ENCODE measurements at places on chromosomes 16 and 17.
A peak's percentile ranks its signal among the peaks of the same experiment; 100 is the strongest.

- no peak for DNase-seq
These were observed 110.7 kb upstream of the NOL11 start for GRCh38 chr17:67606896-67607604.

DNA sequence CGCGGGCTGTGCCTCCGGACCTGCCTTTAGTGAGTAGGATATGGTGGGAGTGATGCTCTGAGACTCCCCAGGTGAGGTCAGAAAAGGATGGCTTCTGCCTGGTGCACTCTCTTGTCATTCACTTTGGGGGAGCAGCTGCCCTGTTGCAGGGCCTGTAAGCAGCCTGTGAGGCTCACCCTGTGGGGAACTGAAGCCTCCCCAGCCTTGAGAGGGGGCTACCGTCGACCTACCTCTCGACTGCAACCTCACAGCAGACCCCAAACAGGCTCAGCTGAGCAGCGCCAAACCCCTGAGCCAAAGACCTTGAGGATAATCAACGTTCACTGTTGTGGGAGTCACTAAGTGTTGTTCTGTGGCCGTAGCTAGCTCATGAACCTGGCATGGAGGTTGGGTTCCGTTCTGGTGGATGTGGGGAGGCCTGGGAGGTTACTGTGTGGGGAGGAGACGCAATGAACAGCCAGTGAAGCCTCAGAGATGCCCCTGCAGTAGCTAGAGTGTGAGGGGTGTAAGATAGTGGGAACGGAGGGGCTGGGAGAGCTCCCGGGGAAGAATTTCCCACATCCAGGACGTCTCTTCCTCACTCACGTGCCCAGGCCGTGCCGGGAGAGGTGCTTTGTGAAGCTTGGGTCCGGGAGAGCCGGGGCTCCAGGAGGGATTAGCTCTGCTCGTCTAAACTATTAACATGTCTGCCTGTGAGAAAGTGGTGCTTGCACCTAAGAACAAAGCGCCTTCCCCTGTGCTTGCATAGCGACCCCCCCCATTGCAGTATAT lies 38.8 kb downstream of the METRNL start:
- DNase-seq = no peak

DNA sequence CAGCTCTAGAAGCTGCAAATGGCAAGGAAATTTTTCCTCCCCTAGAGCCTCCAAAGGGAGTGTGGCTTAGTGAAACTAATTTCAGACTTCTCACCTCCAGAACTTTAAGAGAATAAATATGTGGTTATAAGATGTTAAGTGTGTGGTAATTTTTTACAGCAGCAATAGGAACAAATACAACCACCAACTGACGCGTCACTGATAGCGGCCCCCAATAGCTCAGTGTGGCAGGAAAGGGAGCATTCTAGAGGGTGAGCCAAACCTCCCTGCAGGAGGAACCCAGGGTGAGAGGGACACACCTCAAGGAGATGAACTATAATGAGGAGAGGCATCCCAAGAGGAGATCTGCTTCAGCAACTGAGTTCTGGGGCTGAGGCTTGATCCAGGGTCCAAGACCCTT lies 4.0 kb downstream of the CCL4 start:
- DNase-seq = no peak

- no peak for DNase-seq
These were observed 13.3 kb downstream of the CDR2 start for GRCh38 chr16:22360963-22361659.

- peak; percentile 90 for DNase-seq
These were observed 153.3 kb downstream of the CHD9 start for GRCh38 chr16:53207810-53208752.

- DNase-seq = no peak
These were observed 243.9 kb upstream of the TBX2 start for GRCh38 chr17:61155590-61156237.

- no peak for DNase-seq
These were observed 130.3 kb upstream of the FOXF1 start for GRCh38 chr16:86380030-86380429.

- DNase-seq = no peak
These were observed 426.1 kb upstream of the DYNLRB2 start for GRCh38 chr16:80114699-80115098.

DNA sequence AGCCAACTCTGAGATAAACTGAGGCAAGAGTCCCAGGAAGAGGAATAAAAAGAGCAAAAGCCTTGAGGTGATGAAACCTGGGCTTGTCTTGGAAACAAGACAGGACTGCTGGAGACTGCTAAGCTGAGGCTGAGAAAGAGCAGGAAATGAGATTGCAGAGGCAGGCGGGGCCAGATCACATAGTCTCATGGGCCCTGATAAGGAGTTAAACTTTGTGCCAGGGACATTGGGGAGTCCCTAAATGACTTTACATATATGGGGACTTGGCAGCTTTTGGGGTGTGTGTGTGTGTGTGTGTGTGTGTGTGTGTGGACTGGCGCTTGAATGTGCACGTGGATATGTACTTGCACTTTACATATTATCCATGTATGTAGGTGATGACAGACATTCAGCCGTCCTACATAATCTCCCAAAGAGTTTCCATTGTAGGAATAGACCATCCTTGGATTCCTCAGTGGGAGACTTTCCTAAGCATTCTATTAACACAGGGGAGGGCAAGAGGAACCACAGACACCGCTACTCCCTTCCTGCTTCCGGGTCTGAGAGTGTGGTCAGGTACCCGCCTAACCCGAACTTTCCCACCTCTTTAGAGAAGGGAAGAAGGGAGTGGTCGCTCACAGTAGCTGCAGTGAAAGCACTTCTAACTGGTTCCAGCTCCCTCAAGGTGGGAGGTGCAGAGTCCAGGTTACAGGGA lies 123.1 kb downstream of the LYRM1 start:
- no peak for DNase-seq

DNA sequence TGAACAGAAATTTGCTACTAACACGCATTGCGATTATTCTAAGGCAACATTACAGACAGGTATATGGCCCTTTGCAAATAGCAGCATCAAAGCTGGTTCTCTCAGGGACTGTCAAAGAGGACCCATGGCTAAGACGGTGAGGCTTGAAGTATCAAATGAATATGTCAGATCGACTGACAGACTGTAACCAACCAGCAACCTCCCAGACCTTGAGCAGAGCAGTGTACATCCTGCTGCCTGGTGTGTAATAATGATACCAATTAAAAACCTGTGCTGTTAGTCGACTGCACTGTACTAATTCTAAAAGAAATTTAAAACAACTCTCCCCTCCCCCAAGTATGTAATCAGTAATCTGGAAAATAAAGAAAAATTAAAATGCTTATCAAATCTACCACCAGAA lies 35.9 kb upstream of the GHDC start:
- no peak for DNase-seq

- DNase-seq = no peak
These were observed 31.2 kb downstream of the GNA13 start for GRCh38 chr17:65025297-65025696.

DNA sequence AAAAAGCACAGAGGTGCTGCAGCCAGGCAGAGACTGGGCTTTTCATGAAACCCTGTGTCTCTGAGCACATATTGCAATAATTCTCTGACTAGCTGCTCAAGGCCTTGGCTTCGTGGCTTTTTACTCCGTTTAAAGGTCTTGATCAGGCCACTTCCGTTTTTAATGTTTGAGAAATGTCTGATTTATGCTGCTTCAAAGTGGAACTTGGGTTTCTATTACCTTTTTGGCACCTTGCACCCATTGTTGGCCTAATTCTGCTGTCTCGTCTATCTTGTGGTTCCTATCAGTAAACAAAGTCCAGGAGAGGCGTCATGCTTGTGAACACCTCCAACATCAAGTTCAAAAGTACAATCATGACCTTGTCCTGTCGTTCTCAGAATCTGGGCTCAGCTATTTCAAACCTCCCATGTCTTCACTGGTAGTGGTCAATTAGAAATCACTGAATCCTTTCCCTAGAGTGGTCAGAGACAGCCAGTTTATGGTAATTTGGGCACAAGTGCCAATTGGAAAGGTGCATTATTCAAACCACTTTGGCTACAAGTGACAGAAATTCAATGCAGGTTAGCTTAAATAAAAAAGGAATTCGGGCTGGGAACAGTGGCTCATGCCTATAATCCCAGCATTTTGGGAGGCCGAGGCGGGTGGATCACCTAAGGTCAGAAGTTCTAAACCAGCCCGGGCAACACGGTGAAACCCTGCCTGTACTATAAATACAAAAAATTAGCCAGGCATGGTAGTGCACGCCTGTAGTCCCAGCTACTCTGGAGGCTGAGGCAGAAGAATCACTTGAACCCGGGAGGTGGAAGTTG lies 33.3 kb upstream of the METTL9 start:
- no peak for DNase-seq

GRCh38 chr17:43327421-43327820 lies 71.4 kb upstream of the ARL4D start:
- no peak for DNase-seq

DNA sequence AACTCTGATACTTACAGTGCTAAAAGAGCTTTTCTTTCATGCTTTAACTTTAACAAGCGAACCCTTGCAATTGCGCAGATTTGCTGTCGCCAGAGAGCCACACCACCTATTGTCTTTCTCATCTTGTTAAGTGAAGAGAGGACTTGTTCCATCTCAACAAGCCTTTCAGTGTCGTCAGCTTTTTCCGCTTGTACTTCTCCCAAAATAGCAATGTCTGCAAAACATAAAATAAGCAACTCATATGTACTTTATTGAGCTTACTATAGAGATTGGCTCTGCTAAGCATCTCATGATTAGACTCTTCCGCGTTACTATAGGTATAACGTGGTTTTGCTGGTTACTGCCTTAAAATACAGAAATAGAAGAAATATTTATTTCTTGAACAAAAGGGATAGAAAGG lies 51.9 kb downstream of the ABCA8 start:
- DNase-seq = no peak

GRCh38 chr16:28081391-28081968 lies 18.0 kb upstream of the GSG1L start:
- DNase-seq = no peak

GRCh38 chr17:50904518-50905459 lies 38.6 kb upstream of the TOB1 start:
- peak; percentile 66 for DNase-seq

- no peak for DNase-seq
These were observed 225.2 kb downstream of the CHD9NB start for GRCh38 chr16:52827456-52827855.

- no peak for DNase-seq
These were observed 3.4 kb upstream of the MAP1LC3B start for GRCh38 chr16:87388818-87389134.

- DNase-seq = no peak
These were observed 270.9 kb downstream of the CEP112 start for GRCh38 chr17:65920996-65921395.

DNA sequence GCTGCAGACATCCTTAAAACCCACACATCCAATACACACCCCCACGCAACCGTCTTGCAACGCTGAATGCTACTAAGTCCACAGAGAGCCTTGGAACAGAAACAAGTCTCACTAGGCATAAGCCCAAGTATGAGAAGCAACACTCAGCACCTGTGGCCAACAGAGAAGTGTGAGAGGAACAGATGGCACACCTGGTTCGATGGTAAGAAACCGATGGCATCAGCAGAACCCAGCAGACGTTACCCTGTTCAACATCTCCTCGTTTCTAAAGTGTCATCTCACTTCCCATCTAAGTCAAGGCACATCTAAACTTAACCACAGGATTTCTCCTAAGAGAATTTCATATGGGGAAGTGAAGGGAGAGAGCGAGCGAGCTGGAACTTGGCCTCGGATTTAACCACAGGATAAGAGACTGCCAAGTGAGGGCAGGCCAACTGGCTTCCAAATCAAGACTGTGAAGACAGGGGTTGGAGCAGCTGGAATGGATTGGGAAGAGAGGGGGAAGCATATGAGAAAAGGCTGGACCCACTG lies 41.0 kb downstream of the NXPH3 start:
- no peak for DNase-seq

GRCh38 chr16:11681976-11682654 lies 13.9 kb downstream of the SNN start:
- peak; percentile 25 for DNase-seq

DNA sequence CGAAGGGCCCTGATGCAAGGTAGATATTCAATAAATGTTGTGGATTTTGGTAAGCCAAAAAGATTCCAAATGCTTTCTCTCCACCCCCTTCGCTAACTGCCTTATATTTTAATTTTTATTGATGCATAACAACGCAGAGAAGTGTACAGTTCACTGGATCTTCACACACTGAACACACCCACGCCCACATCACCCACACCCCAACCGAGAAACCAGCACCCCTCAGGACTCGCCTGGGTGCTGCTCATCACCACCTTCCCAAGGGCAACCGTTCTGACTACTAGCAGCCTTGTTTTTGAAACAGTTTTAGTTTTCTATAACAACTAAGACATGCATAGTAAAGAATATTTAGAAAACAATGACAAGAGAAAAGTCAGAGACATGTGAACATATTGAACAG lies 9.1 kb upstream of the PLCG2 start:
- no peak for DNase-seq

- DNase-seq = no peak
These were observed 127.3 kb downstream of the MGAT5B start for GRCh38 chr17:76995387-76996105.

DNA sequence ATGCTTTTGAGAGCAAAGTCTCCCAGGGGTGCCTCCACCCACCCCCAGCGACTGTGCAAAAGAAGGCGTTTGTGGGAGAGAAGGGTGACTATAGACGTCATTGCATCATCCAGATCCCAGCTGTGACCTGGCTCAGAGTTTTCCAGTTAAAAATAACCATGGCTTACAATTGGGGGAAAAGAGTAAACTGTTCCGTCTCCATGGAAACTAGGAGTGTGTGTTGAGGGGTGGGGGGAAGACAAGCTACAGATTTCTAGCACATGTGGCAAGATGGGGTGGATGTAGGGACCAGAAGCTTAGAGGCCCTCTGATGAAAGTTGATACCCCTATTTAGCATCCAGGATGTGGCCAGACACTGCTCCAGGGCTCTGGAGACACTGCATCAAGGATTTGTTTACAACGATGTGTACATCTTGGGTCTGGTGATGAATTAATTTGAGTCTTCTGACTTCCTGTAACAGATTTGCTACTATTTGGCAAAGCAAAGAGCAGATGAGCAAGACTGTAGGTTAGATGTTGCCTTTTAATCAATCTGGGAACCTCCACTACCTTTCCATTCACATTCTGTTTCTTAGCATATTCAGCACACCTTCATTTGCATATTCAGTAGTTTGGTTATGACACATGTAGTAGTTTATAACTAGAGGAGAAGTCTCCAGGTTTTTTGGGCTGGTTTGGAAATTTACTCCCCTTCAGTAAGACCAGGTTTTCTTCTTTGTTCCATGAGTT lies 6.2 kb upstream of the DUSP14 start:
- DNase-seq = peak; percentile 77

GRCh38 chr16:85431431-85432124 lies 181.5 kb upstream of the GSE1 start:
- DNase-seq = no peak

GRCh38 chr16:85656351-85657266 lies 32.1 kb downstream of the GINS2 start:
- DNase-seq = no peak

GRCh38 chr17:36036235-36036634 lies 18.5 kb upstream of the CCL23 start:
- DNase-seq = no peak

DNA sequence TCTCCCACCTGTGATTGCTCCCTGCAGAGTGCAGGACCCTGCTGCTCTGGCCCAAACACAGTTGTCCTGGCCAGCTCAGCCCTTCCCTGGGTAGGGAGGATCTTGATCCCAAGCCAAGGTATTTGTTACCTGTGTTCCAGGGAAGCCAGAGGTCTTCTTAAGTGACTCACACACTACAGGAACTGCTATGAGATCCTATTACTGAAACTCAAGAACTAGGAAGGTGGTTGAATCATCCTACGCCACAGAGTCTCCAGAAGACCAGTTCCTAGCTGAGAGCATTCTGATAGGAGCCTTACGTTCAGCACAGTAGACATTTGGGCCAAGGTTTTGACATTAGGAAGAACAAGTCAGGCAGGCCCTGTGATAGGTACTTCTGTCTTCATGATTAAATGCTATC lies 12.0 kb downstream of the CHST6 start:
- no peak for DNase-seq
